ENCODE measurements at places on chromosomes 5 and 9.

DNA sequence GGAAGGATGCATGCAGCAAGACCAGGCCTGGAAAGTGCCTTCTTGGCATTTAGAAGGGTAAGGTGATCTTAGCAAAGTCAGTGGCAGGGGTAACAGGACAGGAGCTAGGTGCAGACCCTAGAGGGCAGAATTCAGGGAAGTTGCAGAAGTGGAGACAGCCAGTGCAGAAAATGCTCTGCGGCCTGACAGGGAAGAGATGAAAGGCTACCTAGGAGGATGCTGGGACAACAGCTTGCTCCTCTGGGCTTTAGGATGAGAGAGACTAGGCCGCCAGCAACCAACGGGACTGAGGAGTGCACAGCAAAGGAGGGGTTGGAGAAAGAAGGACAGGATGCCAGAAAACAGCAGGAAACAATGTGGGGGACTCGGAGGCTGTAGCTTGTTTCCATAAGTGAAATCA, 219.9 kb downstream of the FSTL4 start:
- no peaks in the 10 kb centered on the region for H3K4me1 ChIP-seq
- H3K36me3 ChIP-seq = no peaks in the 10 kb centered on the region
- H3K27me3 ChIP-seq = no peaks in the 10 kb centered on the region
- no peak for DNase-seq

DNA sequence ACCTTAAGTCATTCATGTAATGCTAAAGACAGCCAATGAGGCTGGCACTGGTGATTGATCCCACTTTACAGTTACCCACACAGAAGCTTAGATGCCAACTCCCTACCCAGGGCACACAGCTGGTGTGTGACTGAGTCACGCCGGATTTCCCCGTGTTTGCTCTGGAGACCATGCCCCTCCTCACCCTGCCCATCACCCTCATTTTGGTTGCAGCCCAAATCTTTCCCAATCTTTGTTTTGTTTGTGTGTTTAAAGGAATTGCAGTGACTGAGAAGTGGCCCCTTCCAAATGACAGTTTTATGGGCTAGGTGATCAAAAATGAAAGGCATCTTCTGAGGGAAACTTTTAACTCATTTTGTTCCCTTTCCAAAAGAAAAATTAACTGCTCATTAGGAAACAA, 10.9 kb downstream of the FBXL7 start:
- H3K36me3 ChIP-seq = no peaks in the 10 kb centered on the region
- H3K27ac ChIP-seq = no peak overlapping the region
- DNase-seq = no peak
- H3K27me3 ChIP-seq = no peaks in the 10 kb centered on the region
- H3K4me1 ChIP-seq = no peaks in the 10 kb centered on the region
- no peak overlapping the region for H3K4me3 ChIP-seq

- no peaks in the 10 kb centered on the region for H3K36me3 ChIP-seq
- no peak overlapping the region for H3K27ac ChIP-seq
These were observed 16.2 kb downstream of the CDC14B start for GRCh38 chr9:96603305-96604003.

GRCh38 chr5:177995691-177996595, at the start of gene PROP1:
TSS of gene PROP1 (minus strand) at chr5:177996242. CDS start at chr5:177995933, 309 bp downstream.
- no peak within 1 kb of the TSS for H3K4me3 ChIP-seq
- DNase-seq = peak; percentile 19
- H3K27me3 ChIP-seq = no peaks in the 10 kb centered on the region
- no peak within 1 kb of the TSS for H3K27ac ChIP-seq
- no peaks in the 10 kb centered on the region for H3K4me1 ChIP-seq

- no peak within 1 kb of the TSS for H3K27ac ChIP-seq
- DNase-seq = peak; percentile 97
- H3K4me1 ChIP-seq = peaks cover 15% of the 10 kb centered on the region
- H3K4me3 ChIP-seq = peak within 1 kb of the TSS; percentile 88
These were observed at the start of gene GALT for GRCh38 chr9:34646211-34647083. TSS of gene GALT (plus strand) at chr9:34646675. CDS start at chr9:34646705, 30 bp downstream.

DNA sequence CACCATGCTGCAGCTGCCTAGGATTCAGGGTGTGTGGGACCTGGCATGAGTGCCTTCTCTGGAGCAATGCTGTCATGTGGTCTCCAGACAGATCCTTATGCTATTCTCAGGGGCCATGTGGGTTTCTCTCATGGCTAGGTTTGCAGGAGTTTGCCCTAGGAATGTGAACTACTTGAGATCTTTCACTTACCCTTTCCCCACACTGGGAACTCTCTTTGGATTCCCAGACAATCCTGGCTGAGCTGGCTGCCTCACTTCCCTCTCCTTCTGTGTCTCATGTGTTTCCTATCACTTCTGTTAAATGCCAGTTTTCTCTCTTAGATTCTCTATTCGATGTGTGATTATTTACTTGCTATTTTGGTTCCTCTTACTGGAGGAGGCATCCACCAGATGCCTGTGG, 270.2 kb upstream of the RASA1 start:
- H3K36me3 ChIP-seq = no peaks in the 10 kb centered on the region
- no peaks in the 10 kb centered on the region for H3K4me1 ChIP-seq
- no peak for DNase-seq
- H3K27ac ChIP-seq = no peak overlapping the region
- H3K4me3 ChIP-seq = no peak overlapping the region

DNA sequence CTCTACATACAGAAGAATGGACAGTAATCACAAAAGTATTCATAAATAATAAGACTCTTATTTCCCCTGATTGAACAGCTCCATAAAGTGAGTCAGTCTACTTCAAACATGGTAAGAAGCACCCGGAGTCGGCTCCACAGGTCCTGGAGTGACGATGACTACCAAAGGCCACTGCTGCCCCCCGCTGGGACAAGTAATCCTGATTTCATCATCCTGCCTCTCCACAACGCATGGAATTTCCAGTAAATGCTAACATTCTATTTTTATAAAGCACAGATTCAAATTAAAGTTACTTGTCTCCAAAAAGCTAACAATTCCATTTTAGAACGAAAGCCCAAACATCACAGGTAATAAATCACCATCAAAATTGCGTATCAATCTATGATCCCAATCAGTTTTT, 16.2 kb downstream of the ATPSCKMT start:
- H3K4me1 ChIP-seq = no peaks in the 10 kb centered on the region
- no peak overlapping the region for H3K4me3 ChIP-seq
- no peaks in the 10 kb centered on the region for H3K27me3 ChIP-seq
- H3K36me3 ChIP-seq = no peaks in the 10 kb centered on the region
- H3K27ac ChIP-seq = no peak overlapping the region

DNA sequence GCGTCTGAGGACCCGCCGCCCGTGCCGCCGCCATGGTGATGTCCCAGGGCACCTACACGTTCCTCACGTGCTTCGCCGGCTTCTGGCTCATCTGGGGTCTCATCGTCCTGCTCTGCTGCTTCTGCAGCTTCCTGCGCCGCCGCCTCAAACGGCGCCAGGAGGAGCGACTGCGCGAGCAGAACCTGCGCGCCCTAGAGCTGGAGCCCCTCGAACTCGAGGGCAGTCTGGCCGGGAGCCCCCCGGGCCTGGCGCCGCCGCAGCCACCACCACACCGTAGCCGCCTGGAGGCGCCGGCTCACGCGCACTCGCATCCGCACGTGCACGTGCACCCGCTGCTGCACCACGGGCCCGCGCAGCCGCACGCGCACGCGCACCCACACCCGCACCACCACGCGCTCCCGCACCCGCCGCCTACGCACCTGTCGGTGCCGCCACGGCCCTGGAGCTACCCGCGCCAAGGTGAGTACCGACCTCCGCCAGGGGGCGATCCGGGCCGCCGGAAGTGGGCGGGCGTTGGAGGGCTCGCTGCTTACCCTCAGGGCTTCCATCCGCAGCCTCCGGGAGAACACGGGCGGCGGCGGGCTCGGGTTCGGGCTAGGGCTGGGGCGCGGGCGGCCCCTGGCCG, 8.5 kb downstream of the PRR7 start:
- peak overlapping the region; percentile 86 for H3K27ac ChIP-seq
- peak overlapping the region; percentile 89 for H3K4me3 ChIP-seq
- no peaks in the 10 kb centered on the region for H3K27me3 ChIP-seq
- H3K4me1 ChIP-seq = peaks cover 70% of the 10 kb centered on the region
- peak; percentile 94 for DNase-seq

GRCh38 chr5:77266291-77266690, 55.8 kb downstream of the PDE8B start:
- H3K4me1 ChIP-seq = no peaks in the 10 kb centered on the region
- H3K36me3 ChIP-seq = no peaks in the 10 kb centered on the region
- H3K27me3 ChIP-seq = no peaks in the 10 kb centered on the region

- no peaks in the 10 kb centered on the region for H3K27me3 ChIP-seq
- no peak overlapping the region for H3K27ac ChIP-seq
- H3K4me3 ChIP-seq = no peak overlapping the region
- H3K4me1 ChIP-seq = no peaks in the 10 kb centered on the region
These were observed 303 bp downstream of the LIFR start for GRCh38 chr5:38556088-38556598.

DNA sequence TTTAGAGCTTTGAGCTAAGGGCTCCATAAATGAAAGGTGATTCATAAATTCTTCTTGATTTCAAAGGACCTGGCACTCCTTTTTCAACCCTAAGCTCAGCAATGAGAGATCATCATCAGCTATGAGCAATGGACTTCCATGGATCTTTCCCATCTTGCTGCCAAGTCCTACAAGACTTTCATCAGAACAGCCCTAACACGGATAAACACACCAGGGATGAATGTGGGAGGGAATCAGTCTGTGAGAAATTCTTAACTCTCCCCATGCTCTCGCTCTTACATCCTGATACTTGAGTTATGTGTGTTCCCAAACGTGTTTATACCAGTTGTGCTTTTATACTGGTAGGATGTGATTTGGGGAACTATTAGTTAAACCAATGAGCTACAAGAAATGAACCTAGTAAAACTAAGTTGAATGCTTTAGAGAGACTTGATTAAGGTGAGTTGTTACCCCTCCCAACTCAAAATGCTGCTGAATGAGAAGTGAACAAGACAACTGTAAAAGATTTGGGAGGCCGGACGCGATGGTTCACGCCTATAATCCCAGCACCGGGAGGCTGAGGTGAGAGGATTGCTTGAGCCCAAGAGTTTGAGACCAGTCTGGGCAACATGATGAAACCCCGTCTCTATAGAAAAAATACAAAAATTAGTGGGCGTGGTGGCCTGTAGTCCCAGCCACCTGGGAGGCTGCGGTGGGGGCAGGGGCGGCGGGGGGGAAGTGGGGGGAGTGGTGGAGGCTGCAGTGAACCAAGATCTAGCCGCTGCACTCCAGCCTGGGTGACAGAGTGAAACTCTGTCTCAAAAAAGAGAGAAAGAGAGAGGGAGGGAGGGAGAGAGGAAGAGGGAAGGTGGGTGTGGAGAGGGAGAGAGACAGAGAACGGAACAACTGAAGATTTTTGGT, 5.2 kb upstream of the RPL26L1 start:
- H3K36me3 ChIP-seq = no peaks in the 10 kb centered on the region
- no peaks in the 10 kb centered on the region for H3K4me1 ChIP-seq
- no peak for DNase-seq
- H3K27me3 ChIP-seq = no peaks in the 10 kb centered on the region
- H3K4me3 ChIP-seq = no peak overlapping the region

DNA sequence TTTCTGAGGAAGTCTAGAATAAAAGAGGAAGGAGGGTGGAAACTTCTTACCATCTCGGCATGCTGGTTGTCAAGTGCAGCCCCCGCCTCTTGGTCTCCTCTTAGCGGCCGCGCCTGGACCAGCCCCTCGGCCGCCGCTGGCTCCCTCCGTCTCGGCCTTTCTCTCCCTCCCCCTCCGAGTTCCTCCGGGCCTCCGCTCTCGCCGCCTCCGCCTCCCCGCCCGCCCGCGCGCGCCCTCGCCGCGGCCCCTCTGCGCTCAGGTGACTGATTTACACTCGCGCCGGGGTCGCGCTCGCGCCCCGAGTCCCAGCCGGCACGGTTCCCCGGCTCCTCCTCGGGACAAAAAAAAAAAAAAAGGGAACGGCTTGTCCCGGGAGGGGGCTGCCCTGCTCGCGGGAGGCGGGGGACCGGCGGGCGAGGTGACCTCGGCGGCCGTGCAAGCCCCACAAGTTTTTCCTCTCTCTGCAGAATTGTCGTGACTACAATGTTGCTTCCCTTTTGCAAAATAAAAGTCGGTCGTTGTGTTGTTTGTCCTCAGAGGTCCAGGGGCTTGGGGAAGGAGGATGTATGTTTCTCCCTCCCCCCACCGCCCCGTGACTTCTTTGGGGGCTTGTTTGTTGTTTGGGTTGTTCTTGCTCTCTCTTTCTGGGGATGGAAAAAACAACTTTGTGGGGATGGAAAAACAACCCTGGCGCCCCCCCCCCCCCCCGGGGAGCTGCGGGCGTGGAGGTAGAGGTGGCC, at the start of gene BNC2:
Gene BNC2, minus strand, starts transcription at position 75 of the 740 bp plus-strand sequence. Its CDS starts 22 bp downstream, at position 53.
- H3K4me1 ChIP-seq = no peaks in the 10 kb centered on the region
- no peaks in the 10 kb centered on the region for H3K36me3 ChIP-seq
- H3K27ac ChIP-seq = no peak within 1 kb of the TSS

DNA sequence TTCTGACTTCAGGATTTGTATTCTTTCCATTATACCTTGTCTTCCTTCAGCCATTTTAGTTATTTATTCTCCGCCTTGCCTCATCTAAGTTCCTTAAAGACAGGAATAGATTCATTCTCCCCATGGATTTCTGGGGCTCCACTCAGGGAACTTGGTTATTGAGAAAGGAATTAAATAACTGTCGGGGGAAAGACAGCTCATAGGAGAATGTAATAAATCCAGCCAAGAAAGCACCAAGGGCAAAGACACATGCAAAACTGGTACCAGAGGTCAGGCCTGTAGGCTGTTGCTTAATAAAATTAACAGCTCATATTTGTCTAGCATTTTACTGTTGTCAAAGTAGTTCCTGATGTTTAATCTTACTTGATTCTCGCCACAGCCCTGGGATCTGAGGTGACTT, 357.2 kb downstream of the TMEM38B start:
- H3K4me3 ChIP-seq = no peak overlapping the region
- no peaks in the 10 kb centered on the region for H3K27me3 ChIP-seq
- H3K27ac ChIP-seq = no peak overlapping the region
- H3K4me1 ChIP-seq = no peaks in the 10 kb centered on the region

- H3K36me3 ChIP-seq = peaks cover 16% of the 10 kb centered on the region
These were observed 39.4 kb downstream of the TNFAIP8 start for GRCh38 chr5:119395080-119395836.

GRCh38 chr5:43362725-43363435, 49.3 kb downstream of the CCL28 start:
- no peak overlapping the region for H3K27ac ChIP-seq
- H3K36me3 ChIP-seq = no peaks in the 10 kb centered on the region
- no peaks in the 10 kb centered on the region for H3K4me1 ChIP-seq
- no peak overlapping the region for H3K4me3 ChIP-seq
- H3K27me3 ChIP-seq = no peaks in the 10 kb centered on the region

- H3K36me3 ChIP-seq = peaks cover 7% of the 10 kb centered on the region
- peaks cover 55% of the 10 kb centered on the region for H3K4me1 ChIP-seq
- no peak overlapping the region for H3K27ac ChIP-seq
- no peaks in the 10 kb centered on the region for H3K27me3 ChIP-seq
These were observed 2.5 kb downstream of the ISCA1 start for GRCh38 chr9:86279839-86280238.

- peaks cover 53% of the 10 kb centered on the region for H3K36me3 ChIP-seq
- H3K4me1 ChIP-seq = peaks cover 1% of the 10 kb centered on the region
- no peaks in the 10 kb centered on the region for H3K27me3 ChIP-seq
- no peak for DNase-seq
- H3K27ac ChIP-seq = no peak overlapping the region
- H3K4me3 ChIP-seq = no peak overlapping the region
These were observed 54.4 kb downstream of the DOCK2 start for GRCh38 chr5:169691471-169691870.

DNA sequence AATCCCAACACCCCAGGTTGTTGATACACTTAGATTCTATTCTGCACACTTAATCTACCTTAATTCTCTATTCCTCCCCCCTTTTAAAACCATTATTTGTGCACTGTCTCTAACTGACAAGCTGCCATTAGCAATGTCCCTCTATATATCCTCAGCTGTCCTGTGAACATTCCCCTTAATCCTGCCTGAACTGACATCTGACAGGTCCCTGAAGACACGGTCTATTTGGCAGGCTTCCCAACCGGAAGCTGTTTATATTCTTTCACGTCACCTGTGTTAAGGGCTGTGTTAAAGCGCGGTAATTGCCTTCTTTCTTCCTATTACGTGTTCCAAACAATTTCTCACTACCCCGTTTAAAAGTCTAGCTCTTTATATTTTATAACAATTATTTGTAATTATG, 277.3 kb downstream of the CDH9 start:
- H3K27ac ChIP-seq = no peak overlapping the region
- H3K4me1 ChIP-seq = no peaks in the 10 kb centered on the region
- no peak for DNase-seq
- H3K4me3 ChIP-seq = no peak overlapping the region
- H3K27me3 ChIP-seq = no peaks in the 10 kb centered on the region
